ENCODE measurements at places on chromosomes 16 and 17.

DNA sequence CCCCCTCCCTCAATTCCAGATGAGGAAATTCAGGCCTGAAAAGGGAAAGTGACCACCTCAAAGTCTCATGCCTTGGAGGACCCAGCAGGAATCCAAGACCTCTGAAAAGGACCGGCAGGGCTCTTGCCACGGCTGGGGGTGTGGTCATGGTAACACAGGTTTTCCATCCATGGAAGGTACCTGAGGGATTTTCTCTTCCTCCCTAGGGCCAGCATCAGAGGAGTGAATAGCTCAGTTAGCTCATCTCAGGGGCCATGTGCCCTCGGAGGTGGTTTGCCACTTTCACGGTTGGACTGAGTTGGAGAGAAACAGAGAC, 1.3 kb downstream of the CIITA start:
- no peak for DNase-seq

GRCh38 chr16:11361701-11362451, 16.6 kb downstream of the RMI2 start:
- DNase-seq: no peak

GRCh38 chr17:82107341-82107860, 9.4 kb upstream of the FASN start:
- no peak for DNase-seq

DNA sequence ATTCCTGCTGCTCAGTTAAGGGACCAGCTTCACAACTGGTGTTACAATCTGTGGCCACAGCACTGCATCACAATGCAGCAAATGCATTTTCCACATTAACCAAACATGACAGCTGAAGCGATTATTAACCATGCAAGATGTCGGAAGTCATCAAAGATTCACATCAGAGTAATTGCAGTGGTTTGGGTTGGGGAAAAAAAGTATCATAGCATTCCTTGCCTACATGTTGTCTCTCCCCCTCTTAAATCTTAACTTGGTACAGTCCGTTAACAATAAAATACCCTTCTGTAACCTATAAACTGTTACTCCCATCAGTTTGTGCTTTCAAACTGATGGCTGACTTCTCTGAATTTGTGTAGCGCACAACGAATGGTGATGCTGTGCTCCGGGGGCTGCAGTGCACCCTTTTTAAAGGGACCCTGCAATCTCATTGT, 51.6 kb downstream of the NUP93 start:
- no peak for DNase-seq

- DNase-seq: peak; percentile 52
Measured at GRCh38 chr17:61770752-61771533, 92.4 kb downstream of the BRIP1 start.

- DNase-seq: no peak
Measured at GRCh38 chr17:47952171-47953021, 5.3 kb downstream of the PRR15L start.

DNA sequence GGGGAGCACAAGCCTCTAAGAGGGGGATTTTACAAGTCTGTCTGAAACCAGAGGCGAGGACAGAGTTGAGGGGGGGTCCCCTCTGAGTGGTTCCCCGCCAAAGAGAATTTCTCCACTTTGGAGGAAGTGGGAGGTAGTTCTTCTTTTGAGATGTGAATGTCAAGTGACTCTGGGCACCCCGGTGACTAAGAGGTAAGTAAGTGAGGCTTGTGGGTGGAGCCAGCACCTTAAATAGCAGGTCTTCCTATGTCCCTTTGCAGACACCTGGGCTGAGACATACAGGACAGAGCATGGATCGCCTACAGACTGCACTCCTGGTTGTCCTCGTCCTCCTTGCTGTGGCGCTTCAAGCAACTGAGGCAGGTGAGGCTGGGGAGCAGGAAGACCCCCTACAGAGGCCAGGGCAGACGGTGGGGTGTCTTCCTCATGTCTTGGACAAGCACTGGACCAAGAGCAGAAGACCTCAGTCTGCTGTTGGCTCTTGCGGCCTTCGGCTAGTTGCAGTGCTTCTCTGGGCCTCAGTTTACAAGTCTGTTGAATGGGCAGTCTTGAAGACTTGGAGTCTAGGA, at the start of gene CCL22:
TSS of gene CCL22 (plus strand) at position 257 of the 569 bp plus-strand sequence. CDS start at position 291, 34 bp downstream.
- DNase-seq: no peak

DNA sequence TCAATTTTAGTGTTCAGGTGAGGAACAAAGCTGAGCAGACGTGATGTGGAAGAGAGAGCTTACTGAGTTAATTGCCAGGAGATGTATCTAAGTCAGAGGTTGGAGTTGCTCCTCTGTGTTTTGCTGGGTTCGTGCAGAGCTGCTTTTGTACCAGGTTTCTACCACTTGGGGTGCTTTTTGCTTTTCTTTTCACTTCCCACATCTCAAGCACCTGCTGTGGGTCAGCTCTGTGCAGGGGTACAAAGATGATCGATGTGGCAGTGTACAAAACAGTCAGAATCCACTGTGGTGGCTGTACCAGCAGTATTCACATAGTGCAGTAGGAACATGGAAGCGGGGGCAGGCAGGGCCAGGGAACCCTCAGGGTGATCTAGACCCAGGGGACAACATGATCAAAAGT, 14.8 kb downstream of the UNK start:
- DNase-seq: no peak

GRCh38 chr17:32007463-32008298, 498 bp downstream of the LRRC37B start:
- no peak for DNase-seq

DNA sequence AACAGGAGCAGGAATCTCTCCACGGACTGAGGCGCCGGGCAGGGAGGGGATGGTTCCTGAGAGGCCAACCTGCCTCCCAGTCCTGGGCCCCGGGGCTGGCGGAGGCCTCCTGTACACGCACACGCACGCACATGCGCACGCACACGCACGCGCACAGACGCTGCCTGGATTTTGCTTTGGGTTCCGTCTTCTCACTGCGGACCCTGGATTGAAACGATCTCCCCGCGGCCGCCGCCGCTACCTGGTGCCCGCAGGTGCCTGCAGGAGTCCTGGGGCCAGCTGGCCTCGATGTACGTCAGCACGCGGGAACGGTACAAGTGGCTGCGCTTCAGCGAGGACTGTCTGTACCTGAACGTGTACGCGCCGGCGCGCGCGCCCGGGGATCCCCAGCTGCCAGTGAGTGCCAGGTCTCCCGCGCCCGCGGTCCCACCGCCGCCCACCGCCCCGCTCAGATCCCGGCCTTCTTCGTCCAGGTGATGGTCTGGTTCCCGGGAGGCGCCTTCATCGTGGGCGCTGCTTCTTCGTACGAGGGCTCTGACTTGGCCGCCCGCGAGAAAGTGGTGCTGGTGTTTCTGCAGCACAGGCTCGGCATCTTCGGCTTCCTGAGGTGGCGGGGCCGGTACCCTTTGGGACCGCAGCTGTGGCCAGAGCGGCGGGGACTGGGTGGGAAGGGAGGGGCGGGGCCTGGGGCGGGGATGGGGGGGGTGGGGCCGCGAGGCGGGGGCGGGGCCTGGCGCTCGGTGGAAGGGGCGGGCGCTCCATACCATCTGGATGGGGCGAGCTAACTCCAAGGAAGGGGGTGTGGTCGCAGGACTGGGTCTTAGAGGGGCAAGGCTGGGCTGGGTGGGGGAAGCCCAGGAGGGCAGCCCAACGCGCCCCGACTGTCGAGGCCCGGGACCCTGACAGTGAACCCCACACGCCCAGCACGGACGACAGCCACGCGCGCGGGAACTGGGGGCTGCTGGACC, 12.3 kb downstream of the CES4A start:
- DNase-seq: no peak

GRCh38 chr17:79538291-79538690, 72.6 kb downstream of the RBFOX3 start:
- no peak for DNase-seq

GRCh38 chr16:2952679-2953078, 11.4 kb upstream of the KREMEN2 start:
- no peak for DNase-seq

- no peak for DNase-seq
Measured at GRCh38 chr16:58378401-58378800, 13.9 kb upstream of the GINS3 start.

- peak; percentile 1 for DNase-seq
Measured at GRCh38 chr16:19375561-19376158, 42.0 kb upstream of the TMC5 start.

DNA sequence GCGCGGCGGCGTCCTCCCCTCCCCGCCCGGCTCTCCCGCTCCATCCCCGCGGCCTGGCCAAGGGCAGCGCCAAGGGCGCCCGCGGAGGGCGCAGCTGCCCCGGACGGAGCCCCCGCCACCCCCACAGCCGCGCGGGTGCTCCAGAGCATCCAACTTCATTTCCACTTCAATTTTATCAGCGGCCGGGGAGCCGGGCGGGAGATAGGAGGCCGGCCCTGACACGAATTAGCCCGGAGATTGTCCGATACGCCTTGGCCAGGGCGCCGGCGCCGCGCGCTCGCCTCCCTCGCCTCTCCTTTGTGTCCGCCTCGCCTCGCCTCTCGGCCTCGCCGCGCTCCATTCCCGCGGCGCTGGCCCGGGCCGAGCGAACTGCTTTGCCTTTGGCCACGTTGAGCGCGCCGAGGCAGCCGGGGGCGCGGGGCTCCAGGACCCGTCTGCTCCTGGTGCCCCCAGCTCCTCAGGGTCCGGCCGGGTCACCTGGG, 129.1 kb upstream of the LHX1 start:
- DNase-seq: no peak

GRCh38 chr17:38728290-38728831, 1.8 kb upstream of the CISD3 start:
- DNase-seq: no peak

DNA sequence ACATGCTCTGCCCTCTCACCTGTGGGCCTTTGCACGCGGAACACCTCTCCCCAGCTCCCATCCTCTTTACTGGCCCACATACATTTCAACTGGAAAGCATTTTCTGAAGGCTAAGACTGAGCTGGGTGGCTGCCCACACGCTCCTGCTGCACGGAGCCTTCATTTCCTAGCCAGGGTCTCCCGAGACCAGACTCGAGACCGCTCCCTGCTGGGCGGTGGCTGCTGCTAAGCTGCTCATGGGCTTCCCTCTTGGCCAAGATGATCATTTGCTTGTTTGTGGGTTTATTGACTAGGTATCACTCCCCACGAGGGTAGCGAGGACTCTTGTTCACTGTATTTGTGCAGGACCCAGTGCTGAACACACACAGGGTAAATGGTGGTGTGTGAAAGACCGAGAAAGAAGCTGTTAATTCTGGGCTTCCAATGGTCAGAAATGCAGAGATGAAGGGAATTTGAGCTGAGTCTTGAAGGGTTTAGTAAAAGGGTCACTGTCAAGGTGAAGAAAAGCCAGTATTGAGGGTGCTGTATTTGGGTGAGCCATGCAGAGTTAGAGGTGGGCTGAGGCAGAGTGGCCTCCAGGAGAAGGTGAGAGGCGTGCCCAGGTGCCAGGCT, 907 bp downstream of the TRAPPC2L start:
- peak; percentile 24 for DNase-seq

- no peak for DNase-seq
Measured at GRCh38 chr17:52212851-52213250, 54.3 kb upstream of the CA10 start.

GRCh38 chr17:77364381-77364911, 223.7 kb downstream of the SEC14L1 start:
- no peak for DNase-seq

GRCh38 chr17:4301066-4301465, 37.3 kb upstream of the ANKFY1 start:
- DNase-seq: no peak

GRCh38 chr17:1997289-1997926, 27.7 kb downstream of the RTN4RL1 start:
- no peak for DNase-seq

GRCh38 chr17:34588266-34588665, 8.9 kb downstream of the TMEM132E start:
- no peak for DNase-seq

GRCh38 chr16:83002351-83003334, 375.9 kb downstream of the CDH13 start:
- DNase-seq: no peak

- no peak for DNase-seq
Measured at GRCh38 chr17:39082482-39082881, 69.0 kb downstream of the PLXDC1 start.

- DNase-seq: peak; percentile 42
Measured at GRCh38 chr16:84478172-84478947, 26.1 kb downstream of the MEAK7 start.

DNA sequence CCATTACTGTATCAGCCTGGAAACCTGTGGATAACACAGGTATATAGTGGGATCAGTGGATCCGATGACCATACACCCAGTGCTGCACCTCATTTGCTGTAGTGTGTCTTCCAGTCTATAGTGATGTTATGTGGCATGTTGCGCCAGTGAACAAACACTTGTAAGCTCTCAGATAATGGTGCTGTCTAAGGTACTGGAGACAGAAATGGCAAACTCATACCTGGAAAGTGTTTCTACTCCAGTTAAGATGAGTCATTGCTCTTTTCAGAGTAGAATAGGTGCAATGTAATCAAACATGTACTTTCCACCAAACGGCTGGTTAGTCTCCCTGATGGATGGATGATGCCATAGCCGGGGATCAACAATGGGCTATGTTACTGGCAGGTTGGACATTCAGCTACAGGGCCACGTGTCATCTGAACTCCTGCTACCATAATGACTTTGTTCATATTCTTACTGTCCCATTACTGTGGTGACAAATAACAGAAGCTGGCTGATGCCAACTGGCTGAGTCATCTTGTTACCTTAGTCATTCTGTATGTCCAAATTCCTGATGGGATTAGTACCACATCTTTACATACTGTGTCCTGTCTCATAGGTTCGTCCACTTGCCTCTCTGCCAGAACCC, 6.3 kb downstream of the CCL11 start:
- DNase-seq: no peak

- DNase-seq: no peak
Measured at GRCh38 chr16:77807021-77807420, 18.7 kb downstream of the VAT1L start.

GRCh38 chr17:18025241-18025944, 13.6 kb downstream of the ATPAF2 start:
- DNase-seq: peak; percentile 24

DNA sequence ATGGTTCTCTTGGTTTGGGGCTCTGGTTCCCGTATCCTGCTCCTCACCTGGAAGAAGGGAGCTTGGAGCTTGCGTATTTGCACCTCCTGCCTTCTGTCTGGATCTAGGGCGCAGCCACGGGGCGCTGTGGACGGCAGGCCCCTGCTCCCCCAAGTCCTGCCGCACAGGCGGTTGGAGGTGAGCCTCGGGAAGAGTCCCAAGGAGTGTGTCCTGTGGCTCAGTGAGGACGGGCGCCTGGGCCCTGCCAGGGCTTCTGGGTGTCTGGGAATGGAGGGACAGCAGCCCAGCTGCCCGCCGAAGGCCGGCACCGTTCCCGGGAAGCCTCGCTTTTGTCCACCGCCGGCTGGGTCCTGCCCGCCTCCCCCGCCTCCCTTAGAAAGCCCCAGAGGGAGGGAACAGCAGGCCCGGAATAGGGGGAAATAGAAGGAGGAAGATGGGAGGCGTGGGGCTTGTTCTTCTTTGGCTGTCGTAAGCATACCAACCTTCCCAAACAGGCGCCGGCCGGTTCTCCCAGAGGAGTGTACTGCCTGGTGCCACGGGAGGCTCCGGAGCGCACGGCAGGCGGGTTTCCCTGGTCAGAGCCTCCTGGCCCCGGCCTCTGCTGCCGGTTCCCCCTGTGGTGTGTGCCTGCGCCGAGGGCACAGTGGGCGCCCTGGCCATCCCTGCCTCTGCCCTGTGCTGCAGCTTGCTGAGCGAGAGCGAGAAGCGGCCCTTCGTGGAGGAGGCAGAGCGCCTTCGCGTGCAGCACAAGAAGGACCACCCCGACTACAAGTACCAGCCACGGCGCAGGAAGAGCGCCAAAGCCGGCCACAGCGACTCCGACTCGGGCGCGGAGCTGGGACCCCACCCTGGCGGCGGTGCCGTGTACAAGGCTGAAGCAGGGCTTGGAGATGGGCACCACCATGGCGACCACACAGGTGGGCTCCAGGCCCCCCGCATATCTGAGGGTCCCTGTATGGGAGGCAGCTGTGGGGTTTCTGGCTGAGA, 1.8 kb downstream of the SOX8 start:
- no peak for DNase-seq
